Ovary (tissue), 10 donors: ENCODE measurements at places on chromosomes 5 and 9.
A peak's percentile ranks its signal among the peaks of the same experiment; 100 is the strongest.

DNA sequence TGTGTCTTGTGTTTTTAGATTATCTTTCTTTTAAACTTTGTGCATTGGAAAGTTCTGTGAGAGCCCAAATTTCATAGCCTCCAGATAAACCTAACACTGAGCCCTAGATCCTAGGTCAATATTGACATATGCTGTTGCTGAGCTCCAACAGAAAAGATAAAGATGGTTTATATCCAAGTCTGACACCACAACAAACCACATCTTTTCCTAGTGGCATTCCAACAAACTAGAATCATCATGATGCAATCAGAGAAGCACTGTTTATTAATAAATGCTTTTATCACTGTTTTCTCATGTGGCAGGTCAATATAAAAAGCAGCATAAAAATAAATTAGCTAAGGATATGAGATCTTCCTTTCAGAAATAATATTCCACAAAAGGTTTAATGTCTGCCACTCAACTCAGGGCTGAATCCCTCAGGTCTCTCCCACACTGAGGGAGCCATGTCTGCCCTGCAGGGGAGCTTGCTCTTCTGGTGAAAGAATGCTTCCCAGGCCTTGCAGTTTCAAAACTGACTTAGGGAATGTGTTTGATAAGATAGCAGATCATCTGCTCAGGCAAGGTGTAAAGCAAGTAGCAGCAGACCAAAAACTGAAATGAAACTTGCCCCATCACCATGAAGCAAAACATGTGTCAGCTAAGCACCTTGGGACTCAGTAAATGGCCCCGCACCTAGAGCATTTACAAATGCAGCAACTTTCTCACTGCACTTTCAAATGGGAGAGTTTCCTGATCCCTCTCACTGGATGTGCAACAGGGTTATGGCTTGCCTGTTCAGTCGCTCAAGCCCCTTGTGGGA is 493.0 kb downstream of the AGTPBP1 start:
- DNase-seq, result no peak

- no peak for DNase-seq
Observed at GRCh38 chr9:13719981-13720676, 440.6 kb upstream of the MPDZ start.

DNA sequence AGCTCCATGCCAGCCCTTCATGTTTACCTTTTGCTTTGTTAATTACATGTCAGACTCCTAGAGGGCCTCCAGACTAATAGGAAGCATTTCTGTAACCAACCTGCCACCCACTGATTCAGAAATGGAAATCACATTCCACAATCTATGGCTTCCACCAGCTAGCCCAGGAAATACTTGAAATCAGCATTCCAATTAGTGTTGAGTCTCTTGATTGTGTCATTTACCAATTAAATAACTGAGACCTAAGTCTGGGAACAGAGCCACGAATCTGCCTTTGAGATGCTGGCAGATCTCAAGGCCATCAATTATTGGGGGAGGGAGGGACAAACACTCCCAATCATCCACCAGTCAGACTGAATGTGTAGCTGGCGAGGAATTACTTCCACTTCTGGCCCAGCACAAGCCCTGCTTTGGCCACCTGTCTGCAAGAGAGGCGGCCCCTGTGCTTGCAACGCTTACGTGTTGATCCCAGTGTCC is 27.4 kb upstream of the SAP30L start:
- DNase-seq, result no peak

DNA sequence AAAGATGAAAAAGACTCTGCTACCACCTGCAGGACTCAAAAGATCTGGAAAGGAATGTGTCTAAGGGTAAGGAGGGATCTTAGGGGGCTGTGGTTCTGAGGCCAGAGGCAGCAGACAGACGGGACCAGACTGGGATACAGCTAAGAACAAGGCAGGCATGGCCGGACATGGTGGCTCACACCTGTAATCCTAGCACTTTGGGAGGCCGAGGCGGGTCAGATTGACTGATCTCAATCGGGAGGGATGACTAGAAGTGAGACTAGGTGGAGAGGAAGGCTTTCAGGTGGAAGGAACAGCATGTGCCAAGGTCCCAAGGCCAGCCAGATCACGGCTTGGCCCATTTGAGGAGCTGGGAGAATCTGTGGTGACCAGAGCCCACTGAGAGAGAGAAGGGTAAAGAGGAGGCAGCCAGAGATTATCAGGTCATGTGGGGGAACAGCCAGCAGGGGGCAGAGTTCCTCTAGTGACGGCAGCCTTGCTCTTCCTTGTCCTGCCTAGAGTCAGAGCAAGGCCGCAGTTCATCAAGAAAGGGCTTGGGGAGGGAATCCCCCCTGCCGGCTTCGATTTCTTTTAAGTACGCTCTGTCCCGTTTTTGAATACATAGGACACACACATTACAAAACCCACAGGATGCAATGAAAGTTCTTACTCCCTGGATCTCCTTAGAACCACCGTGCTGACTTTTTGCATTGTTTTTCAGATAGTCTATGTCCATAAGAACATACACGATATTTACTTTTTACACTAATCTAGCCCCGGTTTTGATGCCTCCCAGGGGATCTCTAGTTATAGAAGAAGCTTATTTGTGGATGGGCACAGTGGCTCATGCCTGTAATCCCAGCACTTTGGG is 2.6 kb upstream of the OLFML2A start:
- DNase-seq, result peak; percentile 72

DNA sequence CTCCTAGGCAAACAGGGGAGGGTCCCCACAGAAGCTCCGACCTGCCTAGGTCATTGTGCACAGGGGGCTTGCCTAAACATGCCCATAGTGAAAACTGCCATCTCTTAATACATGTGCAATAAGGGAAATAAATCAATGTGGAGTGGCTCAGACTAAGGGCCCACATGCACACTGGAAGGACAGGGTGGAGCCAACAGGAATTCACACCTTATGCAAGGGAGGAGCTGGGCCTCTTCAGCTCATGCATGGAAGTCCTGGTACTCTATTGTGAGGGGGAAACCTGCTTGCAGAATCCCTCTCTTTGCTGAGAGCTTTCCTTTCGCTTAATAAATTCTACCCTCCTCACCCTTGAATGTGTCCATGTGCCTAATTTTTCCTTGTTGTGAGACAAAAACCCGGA is 815.8 kb downstream of the EFNA5 start:
- DNase-seq, result no peak

DNA sequence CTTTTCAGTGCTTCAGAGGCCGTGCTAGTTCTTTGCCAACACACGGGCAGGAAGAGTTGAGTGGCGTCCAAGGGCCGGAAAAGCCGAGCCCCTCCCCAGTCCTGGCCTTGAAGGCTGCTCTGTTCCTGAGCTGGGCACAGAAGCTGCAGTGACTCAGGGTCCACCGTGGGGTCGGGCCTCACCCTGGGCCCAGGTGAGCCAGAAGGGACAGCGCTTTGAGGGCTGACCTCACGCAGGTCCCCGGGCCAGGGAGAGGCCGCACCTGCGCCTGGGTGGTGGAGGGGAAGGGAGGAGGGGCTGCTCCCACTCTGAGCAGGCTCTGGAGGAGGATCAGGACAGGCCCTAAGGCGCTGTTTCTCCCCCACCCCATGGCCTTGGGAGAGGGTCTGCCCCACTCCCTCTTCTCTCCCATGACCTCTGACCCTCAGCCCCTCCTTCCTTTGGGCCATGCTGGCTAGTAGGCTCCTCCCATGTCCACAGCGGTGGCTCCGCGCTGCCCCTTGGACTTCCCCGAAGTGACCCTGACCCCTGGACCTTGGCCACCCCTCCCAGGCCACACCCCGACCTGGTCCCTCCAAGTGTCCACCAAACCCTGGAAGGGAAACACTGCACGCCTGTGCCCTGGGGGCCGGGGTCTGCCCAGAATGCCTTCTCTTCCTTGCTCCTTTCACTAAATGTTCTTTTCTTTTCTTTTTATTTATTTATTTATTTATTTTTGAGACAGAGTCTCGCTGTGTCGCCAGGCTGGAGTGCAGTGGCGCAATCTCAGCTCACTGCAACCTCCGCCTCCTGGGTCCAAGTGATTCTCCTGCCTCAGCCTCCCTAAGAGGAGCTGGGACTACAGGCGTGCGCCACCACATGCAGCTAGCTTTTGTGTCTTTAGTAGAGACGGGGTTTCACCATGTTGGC is 19.7 kb upstream of the SLC6A19 start:
- no peak for DNase-seq

DNA sequence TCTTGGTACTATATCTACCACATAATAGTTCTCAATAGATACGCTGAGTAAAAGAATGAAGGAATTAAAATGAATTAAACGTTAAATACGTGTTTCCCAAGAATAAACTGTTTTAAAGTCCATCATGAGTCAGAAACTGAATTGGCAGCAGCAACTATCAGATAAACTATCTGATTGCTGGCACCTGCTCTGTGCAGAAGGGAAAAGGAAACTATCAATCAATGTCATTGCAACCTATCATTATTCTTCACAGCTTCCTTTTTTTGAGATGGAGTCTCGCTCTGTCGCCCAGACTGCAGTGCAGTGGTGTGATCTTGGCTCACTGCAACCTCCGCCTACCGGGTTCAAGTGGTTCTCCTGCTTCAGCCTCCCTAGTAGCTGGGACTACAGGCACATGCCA is 8.8 kb upstream of the WDR36 start:
- no peak for DNase-seq

DNA sequence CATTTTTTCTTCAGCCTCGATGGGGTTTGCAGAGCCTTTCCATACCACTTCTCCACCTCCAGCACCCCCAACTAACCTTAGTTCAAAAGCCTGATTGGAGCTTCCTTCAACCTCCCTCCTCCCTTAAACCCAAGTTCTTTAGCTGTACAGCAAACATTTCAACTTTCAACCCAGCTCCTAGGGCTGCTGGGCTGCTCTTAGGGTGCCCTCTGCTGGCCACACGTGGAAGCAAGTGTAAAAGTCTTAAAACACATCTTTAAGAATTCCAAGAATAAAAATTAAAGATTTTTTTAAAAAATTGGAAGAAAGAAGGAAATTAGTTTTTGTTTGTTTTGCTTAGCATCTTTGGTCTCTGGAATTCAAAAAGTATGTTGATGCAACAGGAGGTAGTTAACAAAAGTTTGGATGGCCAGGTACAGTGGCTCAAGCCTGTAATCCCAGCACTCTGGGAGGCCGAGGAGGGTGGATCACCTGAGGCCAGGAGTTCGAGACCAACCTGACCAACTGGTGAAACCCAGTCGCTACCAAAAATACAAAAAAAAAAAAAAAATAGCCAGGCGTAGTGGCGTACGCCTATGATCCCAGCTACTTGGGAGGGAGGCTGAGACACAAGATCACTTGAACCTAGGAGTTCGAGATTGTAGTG is 15.5 kb upstream of the HSD17B3 start:
- peak; percentile 75 for DNase-seq

- no peak for DNase-seq
Observed at GRCh38 chr5:2895196-2895595, 143.7 kb upstream of the IRX2 start.

- no peak for DNase-seq
Observed at GRCh38 chr5:43589310-43589709, 13.7 kb upstream of the NNT start.

DNA sequence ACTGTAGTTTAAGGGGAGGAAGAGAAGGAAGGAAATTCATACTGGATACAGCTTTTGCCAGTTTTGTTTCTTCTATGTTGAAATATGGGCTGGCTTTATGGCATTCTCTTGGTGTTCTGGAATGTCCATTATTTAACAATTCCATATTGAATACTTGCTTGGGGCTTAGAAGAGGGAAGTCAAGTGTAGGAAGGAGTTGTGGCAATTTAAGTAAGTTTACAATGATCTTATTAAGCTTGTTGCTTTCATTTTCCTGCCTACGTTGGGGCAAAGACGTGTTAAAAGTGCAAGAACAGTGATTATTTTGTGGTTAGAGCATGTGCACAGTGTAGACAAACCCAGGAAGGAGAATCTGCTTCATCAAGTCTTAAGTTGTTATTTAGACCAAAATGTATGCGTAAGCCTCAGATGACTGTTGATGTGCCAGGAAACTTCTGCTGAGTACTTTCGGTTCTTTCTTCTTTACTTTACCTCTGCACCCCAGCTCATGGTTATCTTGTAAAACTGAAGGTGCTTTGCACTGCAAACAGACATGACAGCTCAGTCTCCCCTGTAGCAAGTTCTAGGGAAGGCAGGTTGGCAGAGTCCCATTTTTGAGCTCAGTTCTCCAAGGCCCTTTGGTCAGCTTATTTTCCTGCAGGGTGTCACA is 75.8 kb downstream of the F2RL2 start:
- DNase-seq, result no peak

DNA sequence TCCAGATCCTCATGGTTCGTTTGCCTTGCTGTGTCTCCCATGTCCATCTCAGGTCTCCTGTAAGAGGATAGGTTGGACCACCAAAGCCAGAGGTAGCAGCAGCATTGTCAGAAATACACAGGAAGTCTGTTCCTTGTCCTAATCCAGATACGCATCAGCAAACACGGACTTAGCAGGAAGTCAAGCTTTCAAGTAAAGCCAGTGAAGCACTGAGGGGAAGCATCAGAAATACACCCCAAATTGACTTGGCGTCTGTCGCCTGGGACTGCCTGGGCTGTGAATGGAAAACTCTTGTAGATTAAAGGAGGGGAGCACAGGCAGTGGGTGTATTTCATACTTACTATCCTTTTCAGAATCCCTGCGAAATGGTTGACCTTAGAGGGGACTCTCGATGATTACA is 171.3 kb downstream of the PSAT1 start:
- DNase-seq, result no peak

DNA sequence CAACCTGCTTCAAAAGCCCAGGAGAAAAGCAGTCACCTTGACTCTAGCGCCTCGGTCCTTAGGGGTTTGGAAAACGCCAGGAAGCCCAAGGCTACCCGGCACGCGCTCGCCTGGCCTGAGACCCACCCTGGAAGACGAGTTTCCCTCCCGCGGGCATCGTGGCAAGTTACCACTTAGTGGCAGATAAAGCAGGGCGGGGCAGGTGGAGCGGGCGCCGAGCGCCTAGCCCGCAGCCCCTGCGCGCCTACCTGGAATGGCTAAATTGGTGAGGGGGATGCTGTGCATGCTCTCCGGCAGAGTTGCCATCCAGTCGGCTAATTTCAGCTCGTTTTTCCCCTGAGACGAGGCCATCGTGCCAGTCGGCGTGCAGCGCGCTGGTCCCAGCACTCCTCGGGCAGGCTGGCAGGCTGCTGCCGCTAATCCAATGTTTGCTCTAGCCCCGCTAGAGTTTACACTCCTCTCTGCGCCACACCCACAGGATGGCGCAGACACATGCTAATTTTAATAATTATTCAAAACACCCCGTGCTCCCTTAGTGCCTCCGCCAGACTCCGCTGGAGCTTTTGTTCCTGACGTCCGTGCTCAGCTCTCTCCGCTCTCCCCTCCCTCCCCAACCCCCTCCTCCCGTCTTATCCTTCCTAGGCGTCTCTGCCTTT is at the start of gene PLCXD3:
Gene PLCXD3, minus strand, starts transcription at position 426 of the 656 bp plus-strand sequence. Its CDS starts 75 bp downstream, at position 351.
- peak; percentile 54 for DNase-seq
